Tongue (tissue), 3 donors: ENCODE measurements at places on chromosomes 12 and 14. TPM values are rescaled to one million over a fixed set of nuclear protein-coding genes. Genes with fewer than 3 reads are reported as not detected.

The NANOG gene
- not detected for total RNA-seq

The APOLD1 gene
- 37.6 TPM for total RNA-seq

The EIF2S3B gene
- 1.2 TPM for total RNA-seq

The PMEL gene
- total RNA-seq = 2.1 TPM

The GPRC5A gene
- 2.9 TPM for total RNA-seq

The PPFIA2 gene
- total RNA-seq = 3.1 TPM

The RPS6KL1 gene
- 12.6 TPM for total RNA-seq

The RHOJ gene
- 27.2 TPM for total RNA-seq

The PPHLN1 gene
- 56.8 TPM for total RNA-seq

The TPPP2 gene
- not detected for total RNA-seq

The CLEC2A gene
- total RNA-seq = not detected
